ACHN (cell line): ENCODE measurements at places on chromosomes 12 and 14.

DNA sequence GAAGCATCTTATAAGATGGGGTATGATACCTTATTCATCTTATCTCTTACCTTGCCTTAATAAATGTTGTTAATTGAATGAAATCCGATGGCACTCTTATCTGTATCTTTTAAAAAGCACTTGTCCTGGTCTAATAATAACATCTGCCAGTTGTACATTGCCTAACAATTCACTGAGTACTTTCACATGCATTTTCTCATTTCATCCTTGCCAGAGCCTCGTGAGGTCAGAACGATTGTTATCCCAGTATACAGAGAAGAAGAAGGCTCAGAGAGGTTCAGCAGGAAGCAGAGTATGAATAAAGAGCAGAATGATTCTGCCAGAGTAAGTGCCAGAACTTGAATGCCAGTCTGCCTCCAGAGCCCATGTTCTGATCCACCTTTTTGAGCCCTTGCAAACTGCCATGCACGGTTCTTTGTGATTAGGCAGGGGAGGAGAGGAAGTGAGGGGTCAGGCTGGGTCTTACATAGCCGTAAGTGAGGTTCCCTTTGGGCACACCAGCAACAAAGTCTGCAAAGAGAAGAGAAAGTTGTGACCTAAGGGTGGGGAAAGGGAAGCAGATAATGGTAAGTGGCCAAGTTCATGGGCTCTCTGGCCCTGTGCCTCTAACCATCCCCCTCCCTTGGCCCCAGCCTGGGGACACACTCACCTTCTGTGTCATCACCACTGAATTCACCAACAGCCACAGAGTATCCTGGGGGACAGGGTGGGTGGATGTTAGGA, 11.7 kb downstream of the ITGA5 start:
- DNase-seq, result no peak

- DNase-seq, result no peak
Measured at GRCh38 chr12:53496752-53497032, 2.6 kb downstream of the MAP3K12 start.

DNA sequence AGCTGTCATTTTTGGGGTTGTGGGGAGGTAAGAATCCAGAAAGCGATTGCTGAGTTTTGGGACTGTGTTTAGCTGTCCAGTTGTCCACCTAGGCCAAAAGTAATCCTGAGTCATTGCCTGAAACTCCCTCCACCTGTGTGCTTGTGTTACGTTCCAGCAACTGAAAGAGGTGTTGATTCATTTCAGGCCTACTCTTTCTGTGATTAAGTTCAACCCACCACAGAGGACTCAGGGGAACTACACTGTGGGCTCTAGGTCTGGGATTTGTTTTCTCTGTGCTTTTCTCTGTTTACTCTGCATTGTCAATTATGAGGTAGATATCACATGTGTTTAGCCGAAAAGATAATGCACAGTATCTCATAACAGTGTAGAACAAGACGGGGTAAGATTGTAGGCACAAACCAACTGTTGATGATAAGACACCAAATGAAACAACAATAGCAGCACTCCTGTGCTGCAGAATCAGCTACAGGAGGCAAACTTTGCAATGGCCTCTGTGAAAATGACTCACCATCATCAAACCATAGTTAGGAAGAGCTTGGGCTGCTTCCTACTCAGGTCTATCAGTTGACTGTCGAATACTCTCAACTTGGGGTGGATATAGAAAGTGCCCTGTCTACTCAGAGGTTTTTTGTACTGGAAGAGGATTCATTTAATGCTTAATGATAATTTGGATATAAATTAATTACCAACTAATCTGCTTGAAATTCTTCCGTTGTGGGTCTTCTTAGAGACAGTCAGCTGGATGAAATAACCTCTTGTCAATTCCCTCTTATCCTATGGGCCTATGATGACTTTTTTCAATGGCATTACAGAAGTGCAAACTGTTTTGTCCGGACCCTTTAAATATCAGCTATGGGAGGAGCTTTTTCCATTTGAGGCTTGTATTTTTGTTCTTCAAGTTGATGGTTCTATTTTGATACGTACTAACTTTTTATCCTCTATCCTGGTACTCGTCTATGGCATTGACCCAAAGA, 385.9 kb downstream of the BMP4 start:
- DNase-seq, result no peak

DNA sequence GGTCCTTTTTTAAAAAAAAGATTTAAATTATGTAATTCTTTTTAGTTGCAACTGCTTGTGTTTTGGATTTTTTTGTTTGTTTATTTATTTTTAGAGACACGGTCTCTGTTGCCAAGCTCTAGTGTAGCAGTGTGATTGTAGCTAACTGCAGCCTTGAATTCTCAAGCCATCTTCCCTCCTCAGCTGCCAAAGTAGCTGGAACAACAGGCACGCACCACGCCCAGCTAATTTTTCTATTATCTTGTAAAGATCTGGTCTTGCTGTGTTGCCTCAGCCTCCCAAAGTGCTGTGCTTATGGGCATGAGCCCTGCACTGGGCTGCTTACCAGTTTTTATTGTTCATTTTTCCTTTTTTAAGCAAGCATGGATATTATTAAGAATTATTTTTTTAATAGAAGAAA, 10.6 kb upstream of the ART4 start:
- no peak for DNase-seq
